ENCODE measurements at places on chromosomes 5 and 9. TPM values are rescaled to one million over a fixed set of nuclear protein-coding genes. Genes with fewer than 3 reads are reported as not detected.

Gene CRHBP
- total RNA-seq: not detected

Gene PCDHB5
- 16.4 TPM for total RNA-seq

Gene ABO
- 0.41 TPM for total RNA-seq

DNA sequence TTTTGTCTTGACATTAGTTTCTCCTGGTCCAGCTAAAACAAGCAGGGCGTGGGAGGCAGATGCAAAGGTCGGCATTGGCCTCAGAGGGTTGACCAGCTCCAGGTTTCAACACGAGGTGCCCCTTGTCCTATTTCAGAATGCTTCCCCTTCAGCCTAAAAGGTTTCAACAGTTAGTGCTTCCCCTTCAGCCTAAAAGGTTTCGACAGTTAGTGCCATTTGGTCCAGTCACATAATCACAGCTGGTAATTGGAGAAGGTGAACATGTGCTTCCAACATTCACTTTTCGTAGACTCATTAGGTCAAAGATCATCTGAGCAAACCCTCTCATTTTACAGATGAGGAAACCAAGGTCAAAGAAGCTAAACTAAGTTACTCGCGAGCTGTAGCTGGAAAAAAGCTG lies 270.3 kb upstream of the MAP3K1 start:
- H3K4me1 ChIP-seq: no peaks in the 10 kb centered on the region
- H3K27ac ChIP-seq: no peak overlapping the region
- no peaks in the 10 kb centered on the region for H3K36me3 ChIP-seq
- DNase-seq: no peak
- no peaks in the 10 kb centered on the region for H3K27me3 ChIP-seq

DNA sequence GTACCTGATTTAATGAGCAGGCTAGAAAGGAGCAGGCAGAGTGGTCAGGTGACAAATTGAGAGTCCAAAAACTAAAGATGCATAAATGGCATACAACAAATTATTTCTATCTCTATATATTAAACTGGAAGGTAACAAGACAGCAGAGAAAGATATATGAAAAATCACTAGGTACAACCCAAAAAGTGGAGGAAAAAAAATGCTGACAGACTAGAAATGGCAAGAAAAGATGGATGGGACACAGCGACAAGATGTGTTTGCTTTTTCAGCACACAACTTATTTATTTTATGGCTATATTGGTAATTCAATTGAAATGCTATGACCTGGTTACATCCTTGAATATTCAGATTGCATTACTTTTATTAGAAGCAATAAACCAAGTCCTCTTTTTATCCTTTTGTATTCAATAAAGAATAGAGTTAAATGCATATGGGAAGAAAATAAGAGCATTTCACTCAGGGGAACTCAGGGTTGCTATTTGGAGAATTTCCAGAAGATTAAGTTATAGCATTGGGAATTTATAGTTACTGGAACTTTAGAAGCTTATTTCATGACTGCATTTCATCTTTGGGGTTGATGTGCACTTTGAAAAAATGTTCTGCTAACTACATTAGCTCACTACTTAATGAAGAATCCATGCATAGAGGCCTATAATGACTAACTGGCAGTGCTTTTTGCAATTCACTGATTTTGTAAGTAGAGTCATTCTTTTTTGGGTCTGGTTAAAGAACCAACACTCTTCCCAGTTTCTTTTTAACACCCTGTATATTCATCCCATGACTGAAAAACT lies 566.6 kb upstream of the TUSC1 start:
- no peak overlapping the region for H3K4me3 ChIP-seq
- DNase-seq: no peak
- H3K36me3 ChIP-seq: no peaks in the 10 kb centered on the region
- no peak overlapping the region for H3K27ac ChIP-seq

GRCh38 chr5:151213803-151214613 lies 9.9 kb downstream of the CCDC69 start:
- H3K36me3 ChIP-seq: no peaks in the 10 kb centered on the region
- H3K4me1 ChIP-seq: no peaks in the 10 kb centered on the region
- H3K4me3 ChIP-seq: no peak overlapping the region
- H3K27me3 ChIP-seq: no peaks in the 10 kb centered on the region

GRCh38 chr5:174572591-174572990 lies 151.8 kb upstream of the MSX2 start:
- no peaks in the 10 kb centered on the region for H3K36me3 ChIP-seq
- H3K27me3 ChIP-seq: no peaks in the 10 kb centered on the region
- H3K4me1 ChIP-seq: no peaks in the 10 kb centered on the region
- no peak overlapping the region for H3K27ac ChIP-seq
- H3K4me3 ChIP-seq: no peak overlapping the region
- DNase-seq: no peak

DNA sequence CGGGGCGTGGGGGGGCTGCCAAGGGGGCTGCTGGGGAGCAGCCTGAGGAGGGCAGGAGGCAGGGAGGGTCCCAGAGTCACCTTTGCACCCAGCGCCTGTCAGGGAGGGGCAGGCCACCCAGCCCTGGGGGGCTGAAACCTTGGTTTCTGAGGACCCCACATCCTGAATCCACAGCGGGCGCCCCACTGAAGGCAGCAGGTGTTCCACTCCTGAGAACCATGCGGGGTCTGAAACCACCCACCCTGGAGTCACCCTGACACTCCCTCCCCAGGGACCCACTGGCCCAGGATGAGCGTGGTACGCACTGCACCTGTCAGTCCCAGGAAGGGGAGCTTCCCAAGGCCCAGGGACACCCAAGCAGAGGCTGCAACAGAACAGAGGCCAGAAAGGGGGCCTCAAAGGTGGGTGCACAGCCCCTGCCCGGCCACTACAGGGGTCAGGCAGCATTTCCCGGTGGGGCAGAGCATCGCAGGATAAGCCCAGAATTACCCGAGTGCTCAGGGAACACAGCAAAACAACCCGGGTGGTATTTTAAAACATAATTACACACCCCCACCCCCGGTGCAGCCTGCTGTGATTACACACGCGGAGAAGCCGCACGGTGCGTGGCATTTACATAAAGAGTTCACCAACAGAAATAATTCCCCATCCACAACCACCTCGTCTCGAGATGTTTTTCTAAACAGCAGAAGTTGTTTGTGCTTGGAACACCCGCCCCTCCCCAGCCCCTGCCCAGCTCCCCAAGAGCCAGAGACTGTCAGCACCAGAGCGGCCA lies 57.3 kb upstream of the UBAC1 start:
- H3K4me3 ChIP-seq: no peak overlapping the region
- H3K4me1 ChIP-seq: no peaks in the 10 kb centered on the region
- DNase-seq: peak; percentile 13
- H3K36me3 ChIP-seq: no peaks in the 10 kb centered on the region
- no peaks in the 10 kb centered on the region for H3K27me3 ChIP-seq
- H3K27ac ChIP-seq: no peak overlapping the region

DNA sequence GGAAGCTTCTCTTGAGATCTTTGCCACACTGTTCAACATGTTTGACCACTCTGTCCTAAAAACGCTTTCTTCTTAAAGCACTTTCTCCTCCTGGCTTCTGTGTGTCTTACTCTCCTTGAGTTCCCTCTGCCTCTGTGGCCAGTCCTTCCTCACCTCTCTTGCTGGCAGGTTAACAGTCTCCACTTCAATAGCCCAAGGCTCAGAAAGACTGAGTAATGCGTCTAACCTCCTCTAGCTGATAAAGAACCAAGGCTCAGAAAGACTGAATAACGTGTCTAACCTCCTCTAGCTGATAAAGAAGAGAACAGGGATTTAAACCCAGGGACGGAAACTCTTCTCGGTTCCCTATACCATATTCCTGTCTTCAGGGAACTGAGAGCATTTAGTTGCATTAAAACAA lies 205.2 kb downstream of the AOPEP start:
- H3K27ac ChIP-seq: peak overlapping the region; percentile 36
- no peaks in the 10 kb centered on the region for H3K27me3 ChIP-seq
- no peaks in the 10 kb centered on the region for H3K36me3 ChIP-seq
- H3K4me1 ChIP-seq: peaks cover 5% of the 10 kb centered on the region
- no peak overlapping the region for H3K4me3 ChIP-seq
- DNase-seq: no peak

DNA sequence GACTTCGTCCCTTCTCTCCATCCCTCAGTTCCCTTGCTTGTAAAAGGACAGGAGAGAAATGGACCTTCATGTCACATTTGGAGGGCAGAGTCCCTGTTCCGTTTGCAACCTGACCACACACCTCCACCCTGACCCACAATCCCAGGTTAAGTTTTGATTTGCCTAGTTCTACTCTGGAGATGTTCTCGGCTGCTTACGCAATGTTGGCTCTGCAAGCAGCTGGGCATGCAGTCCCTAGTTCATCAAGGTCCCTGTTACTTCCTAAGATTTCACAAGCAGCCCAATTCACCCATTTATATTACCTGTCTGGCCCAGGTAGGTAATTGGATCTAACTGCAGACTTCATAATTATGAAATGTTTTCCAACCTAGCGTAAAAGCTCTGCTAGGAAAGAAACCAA lies 28.8 kb downstream of the SLIT3 start:
- no peaks in the 10 kb centered on the region for H3K27me3 ChIP-seq
- no peak for DNase-seq
- H3K27ac ChIP-seq: no peak overlapping the region
- H3K4me1 ChIP-seq: no peaks in the 10 kb centered on the region
- no peak overlapping the region for H3K4me3 ChIP-seq
- H3K36me3 ChIP-seq: no peaks in the 10 kb centered on the region

DNA sequence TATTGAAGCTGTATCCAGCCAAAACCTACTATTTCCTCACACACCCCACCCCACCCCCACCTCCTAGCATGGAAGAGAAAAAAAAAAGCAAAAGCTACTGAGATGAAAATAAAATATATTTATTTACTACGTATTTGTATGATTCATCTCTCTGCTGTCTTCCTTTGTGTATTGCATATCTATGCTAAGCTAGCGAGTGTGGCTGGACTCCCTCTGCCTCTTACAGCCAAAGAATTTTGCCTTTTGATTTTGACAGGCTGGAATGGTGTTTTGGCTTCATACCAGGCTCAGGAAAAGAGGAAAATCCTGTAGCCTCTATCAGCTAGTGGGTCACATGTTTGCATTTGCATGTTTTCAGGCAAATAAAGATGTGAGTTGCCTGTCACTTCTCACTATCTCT lies 2.2 kb downstream of the ABLIM3 start:
- peak; percentile 60 for DNase-seq
- no peak overlapping the region for H3K4me3 ChIP-seq
- peaks cover 7% of the 10 kb centered on the region for H3K4me1 ChIP-seq
- no peaks in the 10 kb centered on the region for H3K36me3 ChIP-seq

GRCh38 chr9:114059047-114059803 lies 18.9 kb downstream of the AMBP start:
- no peaks in the 10 kb centered on the region for H3K36me3 ChIP-seq
- H3K27ac ChIP-seq: no peak overlapping the region
- H3K4me3 ChIP-seq: no peak overlapping the region
- DNase-seq: no peak
- H3K4me1 ChIP-seq: no peaks in the 10 kb centered on the region
- no peaks in the 10 kb centered on the region for H3K27me3 ChIP-seq

Data from uterus (tissue), 4 donors.